ENCODE measurements at places on chromosomes 3 and 15.

DNA sequence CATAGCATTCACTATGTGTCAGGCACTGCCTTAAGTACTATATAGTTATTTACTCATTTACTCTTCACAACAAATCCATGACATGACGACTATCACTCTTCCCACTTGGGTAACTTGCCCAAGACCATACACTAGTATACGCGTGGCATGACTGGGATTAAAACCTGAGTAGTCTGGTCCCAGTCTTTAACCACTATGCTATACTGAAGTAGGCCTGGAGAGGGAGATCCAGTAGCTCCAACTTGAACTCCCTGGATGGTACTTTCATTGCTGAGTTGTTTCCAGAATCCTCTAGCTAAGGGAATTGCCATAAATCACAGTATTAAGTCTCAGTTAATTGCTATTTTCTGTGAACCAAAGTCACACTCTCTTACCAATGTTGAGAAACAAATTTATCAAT lies 116.2 kb upstream of the LSAMP start:
- no peak for DNase-seq

DNA sequence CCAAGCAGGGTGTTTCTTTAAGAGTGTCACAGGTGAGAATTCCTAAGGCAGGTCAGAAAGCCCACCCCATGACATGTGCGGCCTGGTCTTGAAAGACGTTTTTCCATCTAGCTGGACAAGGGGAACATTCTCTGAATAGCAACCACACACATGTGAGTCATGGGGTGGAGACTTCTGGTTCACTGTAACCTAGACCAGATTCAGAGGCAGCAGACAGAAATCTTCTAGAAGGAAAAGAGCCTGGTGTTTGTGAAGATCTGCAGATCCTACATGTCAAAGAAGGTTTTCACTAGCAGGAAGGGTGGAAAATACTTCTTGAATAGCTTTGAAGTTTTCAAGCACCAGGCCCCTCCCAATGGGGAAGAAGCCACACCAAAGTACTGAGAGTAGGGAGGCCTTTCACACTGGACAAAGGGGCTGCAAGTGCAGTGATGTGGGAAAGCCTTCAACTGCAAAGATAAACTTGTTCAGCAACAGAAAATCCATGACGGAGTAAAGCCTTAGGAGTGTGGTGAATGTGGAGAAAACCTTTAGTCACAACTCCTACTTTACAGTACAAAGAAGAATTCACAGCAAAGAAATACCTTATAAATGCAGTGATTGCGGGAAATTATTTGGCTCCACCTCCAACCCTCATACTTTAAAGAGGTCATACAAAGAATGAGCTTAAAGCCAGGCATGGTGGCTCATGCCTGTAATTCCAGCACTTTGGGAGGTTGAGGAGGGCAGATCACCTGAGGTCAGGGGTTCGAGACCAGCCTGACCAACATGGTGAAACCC lies 17.6 kb downstream of the ADAM10 start:
- no peak for DNase-seq

- DNase-seq, result no peak
Observed at GRCh38 chr3:49720855-49721595, 1.5 kb upstream of the AMIGO3 start.

DNA sequence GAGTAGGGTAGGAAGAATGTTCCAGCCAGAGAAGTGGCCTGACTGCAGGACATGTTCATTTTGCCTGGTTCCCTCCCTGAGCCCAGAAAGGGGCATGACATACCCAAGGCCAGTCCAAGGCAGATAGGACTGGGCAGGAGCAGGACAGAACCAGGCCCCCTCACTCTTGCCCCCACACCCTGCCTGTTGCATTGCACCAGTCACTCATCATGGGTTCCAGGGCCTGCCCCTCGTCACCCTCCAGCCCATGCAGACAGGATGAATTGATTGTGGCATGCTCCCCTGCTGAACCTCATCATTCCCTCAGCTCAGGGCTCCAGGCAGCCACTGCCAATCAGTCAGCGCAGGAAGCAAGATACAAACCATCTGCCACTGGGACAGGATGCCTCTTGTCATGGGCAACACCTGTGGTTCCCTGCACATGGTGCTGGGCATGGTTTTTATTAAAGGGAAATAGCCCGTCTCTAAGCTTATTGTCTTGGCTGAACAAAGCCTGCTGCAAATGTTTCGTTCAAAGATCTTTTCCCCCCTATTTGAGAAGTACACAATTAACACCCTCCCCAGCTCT lies 48.9 kb downstream of the RASGRF1 start:
- no peak for DNase-seq

- DNase-seq, result no peak
Observed at GRCh38 chr3:99931059-99931458, 113.4 kb downstream of the CMSS1 start.

DNA sequence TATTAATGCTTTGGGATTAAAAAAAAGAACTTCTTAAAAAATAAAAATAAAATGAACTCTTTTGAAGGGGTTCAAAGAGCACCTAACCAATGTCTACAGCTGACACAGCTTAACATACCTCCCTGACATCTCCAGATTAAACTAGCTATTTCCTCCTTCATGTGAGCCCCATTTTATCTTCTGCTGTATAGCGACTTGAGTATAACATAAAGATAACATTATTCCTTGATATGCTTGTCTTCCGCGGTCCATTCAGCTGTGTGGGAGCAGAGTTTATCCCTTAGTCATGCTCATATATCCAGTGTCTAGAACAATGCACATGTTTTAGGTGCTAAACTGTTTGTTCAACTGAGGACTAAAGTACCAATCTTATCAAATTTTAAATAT lies 7.8 kb upstream of the CHRM5 start:
- DNase-seq, result no peak

DNA sequence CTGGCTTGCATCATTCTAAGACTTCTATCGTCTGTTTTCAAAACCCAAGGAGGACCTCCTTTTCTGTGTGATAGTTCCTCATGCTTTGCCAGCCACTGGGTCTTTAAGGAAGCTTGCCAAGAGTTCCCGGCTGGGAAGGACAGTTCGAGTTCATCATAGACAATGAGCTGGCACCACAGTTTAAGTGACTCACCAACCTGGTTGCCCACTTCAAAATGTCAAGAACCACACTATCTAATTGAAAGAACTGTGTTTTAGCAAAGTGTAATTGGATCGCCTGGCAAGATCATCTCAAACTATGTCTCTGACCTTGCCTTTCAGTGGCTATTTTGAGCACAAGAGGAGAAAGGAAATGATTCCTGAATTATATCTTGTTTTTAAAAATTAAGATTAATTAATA lies 27.9 kb downstream of the SOX2 start:
- DNase-seq, result no peak

GRCh38 chr3:47825590-47825989 lies 22.7 kb downstream of the DHX30 start:
- no peak for DNase-seq

GRCh38 chr15:60353245-60353920 lies 44.4 kb downstream of the ANXA2 start:
- no peak for DNase-seq

DNA sequence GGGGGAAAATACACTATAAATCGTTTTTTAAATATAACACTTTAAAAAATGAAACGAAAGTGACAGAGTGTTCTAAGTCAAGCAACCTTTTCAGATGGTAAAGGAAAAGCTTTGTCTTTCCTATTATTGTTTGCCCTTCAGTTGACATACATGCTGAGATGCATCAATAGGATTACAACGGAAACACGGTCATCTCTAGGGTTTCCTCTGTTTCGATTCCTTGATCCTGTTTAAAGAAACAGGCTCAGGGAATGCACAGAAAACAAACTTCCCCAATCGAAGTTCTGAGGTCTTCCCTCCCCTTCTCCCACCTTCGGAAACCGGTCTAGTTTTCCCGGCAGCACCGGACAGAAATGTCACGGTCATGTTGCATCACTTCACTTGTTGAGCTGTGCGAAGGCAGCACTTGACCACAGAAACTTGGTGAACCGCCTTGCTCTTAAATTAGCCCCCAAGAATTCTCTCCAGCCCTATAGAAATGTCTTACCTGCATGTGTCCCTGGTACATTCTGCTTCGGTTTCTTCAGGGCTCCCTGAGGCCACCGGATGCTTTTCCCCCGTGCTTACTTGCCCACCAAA lies 556 bp downstream of the PEX5L start:
- DNase-seq, result no peak

DNA sequence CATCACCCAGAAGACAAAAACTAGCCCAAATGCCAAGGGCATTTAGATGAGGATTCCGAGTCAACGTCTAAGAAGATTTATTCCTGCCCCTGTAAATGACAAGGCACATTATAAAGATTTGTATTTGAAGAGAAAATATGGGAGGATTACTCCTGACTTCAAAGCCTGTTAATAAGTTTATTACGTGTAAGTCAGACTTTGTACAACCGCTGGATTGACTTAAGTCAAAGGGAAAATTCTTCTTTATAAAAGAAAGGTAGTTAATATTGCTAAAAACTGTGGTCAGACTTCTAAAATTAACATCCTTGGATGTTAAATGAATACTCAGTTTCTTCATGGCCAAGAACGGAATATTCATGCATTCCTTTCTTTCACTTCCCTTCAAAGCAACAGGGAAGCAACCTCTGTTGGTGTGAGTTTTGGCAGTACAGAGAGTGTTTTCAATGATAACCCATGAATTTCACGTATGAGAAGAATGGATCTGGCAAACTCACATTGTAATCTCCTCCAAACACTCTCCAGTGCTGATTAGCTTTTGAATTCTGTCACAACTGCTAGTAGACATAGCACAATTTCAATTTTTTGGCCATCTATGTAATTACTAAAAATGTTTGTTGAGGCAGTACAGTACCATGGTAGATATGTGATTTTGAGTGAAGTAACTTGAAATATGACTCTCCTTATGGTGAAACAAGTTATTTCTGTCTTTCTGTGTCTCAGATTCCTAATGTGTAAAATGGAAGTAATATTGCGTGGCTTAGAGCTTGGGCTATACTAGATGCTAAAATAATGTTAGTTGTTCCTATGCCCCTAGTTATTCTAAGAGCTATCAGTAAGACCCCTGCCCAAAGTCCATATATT lies 62.0 kb downstream of the PLD1 start:
- no peak for DNase-seq

- DNase-seq, result no peak
Observed at GRCh38 chr3:71859123-71859519, 74.2 kb upstream of the PROK2 start.

DNA sequence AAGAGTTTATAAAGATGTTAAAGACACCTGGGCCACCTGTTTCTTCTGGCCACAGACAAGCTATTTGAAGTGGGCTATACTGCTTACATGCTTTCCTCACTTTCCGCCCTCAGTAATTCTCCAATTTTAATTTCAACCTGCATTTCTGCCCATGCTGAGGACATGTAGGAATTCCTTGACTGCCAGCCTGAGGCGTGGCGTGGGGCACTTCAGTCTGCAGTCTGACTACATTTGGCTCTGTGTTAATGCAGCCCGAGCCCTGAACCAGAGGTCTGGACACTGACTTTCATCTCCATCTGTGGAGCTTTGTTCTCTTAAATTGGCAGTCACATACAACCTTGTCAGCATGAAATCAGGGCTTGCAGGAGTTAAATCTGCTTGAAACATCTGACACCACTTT lies 8.5 kb downstream of the UQCC5 start:
- no peak for DNase-seq

DNA sequence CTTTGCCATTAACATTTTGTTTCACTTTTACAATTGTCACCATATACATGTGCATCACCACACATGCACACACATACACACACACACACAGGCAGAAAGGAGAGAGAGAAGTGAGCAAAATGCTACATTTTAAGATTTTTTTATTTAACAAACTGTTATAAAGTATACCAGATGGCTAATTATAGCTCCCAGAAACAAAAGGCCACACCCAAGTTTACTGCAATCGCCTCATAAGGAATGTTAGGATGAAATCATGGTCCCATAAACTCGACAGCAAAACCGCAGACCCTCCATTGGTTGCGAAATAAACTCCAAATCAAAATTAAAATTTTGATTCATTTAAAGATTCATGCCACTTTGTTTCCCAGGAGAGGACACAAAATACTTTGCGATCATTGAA lies 16.1 kb upstream of the C15orf61 start:
- DNase-seq, result no peak

DNA sequence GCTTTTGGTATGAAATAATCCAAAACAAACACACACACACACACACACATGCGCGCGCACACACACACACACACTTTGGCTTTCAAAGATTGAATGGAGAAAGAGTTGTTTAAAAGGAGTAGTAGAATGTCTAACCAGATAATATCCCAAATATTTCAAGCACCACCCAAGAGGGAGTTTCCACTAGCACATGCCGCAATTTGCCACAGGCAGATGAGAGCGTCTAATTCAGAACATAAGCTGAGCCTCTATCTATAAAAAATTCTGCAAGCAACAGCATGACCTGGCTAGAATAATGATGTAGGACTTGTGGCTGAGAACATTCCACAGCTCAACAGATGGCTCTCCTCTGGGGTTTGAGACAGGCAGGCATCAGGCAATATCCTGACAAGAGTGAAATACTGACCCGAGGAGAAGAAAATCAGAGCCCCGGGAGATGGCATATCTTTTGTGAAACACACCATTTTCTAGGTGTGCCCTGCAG lies 302.5 kb upstream of the GADL1 start:
- no peak for DNase-seq

GRCh38 chr3:138950006-138950644 lies 3.1 kb downstream of the FOXL2NB start:
- no peak for DNase-seq

- DNase-seq, result no peak
Observed at GRCh38 chr3:102085431-102086176, 236.3 kb downstream of the NFKBIZ start.

DNA sequence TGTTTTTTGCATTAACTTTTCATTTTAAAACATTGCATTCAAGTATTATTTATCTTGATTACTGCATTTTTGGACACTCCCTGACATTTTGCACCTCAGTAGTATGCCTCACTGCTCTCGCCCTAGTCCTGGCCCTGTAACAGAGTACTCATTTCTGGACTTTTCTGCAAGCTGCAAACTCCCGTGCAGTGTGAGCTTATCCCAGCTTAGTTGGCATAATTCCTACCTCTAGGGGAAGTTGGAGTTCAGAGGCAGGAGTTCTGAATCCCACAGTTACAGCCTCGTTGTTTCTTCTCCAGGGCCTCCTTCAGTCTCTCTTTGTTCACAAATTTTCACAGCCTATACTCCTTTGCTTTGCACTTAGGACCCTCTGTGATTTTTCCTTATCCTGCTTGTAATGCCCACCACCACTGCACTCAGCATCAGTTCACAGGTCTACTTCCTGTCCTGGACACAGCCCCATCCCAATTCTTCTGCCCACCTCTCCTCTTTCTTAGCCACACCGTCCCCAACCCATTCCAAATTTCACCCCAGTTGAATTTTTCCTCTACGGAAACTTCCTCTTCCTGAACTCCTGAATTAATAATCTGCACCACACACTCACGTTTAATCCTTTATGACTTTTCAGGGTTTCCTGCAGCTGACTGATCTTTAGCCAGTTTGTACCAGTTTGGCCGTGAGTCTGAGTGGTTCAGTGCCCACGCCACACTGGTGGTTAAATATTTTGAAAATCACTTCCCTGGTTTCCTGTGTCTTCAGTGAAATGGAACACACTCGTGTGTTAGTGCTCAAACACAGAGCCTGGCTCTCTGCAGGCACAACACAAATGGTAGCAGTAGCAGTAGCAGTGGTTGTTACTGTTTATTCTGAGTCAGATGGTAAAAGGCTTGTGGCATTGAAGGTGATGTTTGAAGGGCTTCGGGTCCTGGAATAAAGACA lies 6.3 kb upstream of the CTSH start:
- no peak for DNase-seq

Data from stimulated activated CD4-positive, alpha-beta T cell treated with anti-CD3 and anti-CD28 coated beads, Interleukin-1b, Interleukin-23, amount 100 ng/mL, for 1 hour (primary cell).